ENCODE measurements at places on chromosomes 3 and 15. TPM values are rescaled to one million over a fixed set of nuclear protein-coding genes. Genes with fewer than 3 reads are reported as not detected.

DNA sequence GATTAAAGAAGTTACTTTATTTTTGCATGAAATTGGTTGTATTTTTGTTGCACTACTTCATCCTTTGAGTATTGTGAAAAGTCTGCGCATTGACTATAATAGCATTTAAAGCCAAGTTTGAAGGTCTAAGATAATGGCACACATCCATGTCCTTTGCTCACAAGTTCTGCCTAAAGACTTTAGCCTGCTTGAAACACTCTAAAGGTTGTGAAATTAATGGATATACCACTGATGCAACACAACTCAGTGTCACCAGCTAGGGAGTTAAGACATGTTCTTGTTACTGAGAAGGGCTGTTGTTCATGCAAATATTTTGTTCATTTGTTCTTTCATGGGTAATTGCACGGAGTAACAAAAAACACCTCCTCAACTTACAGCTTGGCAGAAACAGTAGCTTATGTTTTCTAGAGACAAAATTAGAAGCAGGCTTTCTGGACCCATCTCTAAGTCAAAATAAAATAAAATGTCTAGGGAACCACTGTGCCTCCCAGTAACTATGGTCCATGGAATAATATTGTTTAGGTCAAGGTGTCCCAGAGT lies 83.9 kb downstream of the PPARG start:
- peaks cover 15% of the 10 kb centered on the region for H3K4me1 ChIP-seq
- no peak for DNase-seq
- no peak overlapping the region for H3K27ac ChIP-seq
- H3K27me3 ChIP-seq = peaks cover 24% of the 10 kb centered on the region

GRCh38 chr3:127100459-127101410 lies 92.2 kb upstream of the PRR23E start:
- no peak overlapping the region for H3K27ac ChIP-seq
- no peak overlapping the region for H3K4me3 ChIP-seq
- no peak for DNase-seq
- H3K4me1 ChIP-seq = no peaks in the 10 kb centered on the region
- H3K36me3 ChIP-seq = no peaks in the 10 kb centered on the region

Gene CPN2
- not detected for total RNA-seq

Gene SPRED1
- total RNA-seq = 0.46 TPM

Gene MELTF
- 7.2 TPM for total RNA-seq

Gene TM4SF1
- total RNA-seq = not detected

Gene RCN2
- 35.7 TPM for total RNA-seq

Data from activated T-helper 2 cell treated with anti-CD3 and anti-CD28 coated beads, Interferon-gamma antibody, Interleukin-2, Interleukin-4, amounts not matched to agents 10 μg/mL and 5 μg/mL and 100 μg/mL, durations not matched to agents 14 hours and 24 hours and 36 hours (primary cell).